ENCODE measurements at places on chromosomes 16 and 17. TPM values are rescaled to one million over a fixed set of nuclear protein-coding genes. Genes with fewer than 3 reads are reported as not detected.

Gene TBC1D28
- not detected for total RNA-seq

Gene ZP2
- not detected for total RNA-seq

GRCh38 chr17:32876417-32877163 is at the start of gene MYO1D:
MYO1D (minus strand) TSS chr17:32877124; CDS start chr17:32876872, 252 bp downstream.
- peak; percentile 58 for DNase-seq

DNA sequence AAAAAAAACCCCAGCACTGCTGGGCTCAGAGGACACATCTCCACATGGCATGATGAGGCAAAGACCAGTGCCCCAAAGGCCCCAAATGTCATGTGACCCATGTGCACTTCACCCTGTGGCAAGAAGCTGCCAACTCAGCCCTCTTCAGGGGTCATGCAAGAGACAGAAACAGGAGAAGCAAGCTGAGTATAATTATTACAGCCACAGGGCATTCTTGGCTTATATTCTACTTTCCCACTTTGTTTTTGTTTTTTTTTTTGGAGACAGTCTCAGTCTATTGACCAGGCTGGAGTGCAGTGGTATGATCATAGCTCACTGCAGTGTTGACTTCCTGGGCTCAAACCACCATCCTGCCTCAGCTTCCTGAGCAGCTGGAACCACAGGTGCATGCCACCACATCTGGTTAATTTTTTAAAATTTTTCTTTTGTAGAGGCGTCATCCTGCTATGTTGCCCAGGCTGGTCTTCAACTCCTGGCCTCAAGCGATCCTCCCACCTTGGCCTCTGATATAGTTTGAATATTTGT is 32.7 kb upstream of the LITAF start:
- DNase-seq = no peak

GRCh38 chr16:12565423-12565822 is 238.3 kb downstream of the CPPED1 start:
- DNase-seq = no peak

DNA sequence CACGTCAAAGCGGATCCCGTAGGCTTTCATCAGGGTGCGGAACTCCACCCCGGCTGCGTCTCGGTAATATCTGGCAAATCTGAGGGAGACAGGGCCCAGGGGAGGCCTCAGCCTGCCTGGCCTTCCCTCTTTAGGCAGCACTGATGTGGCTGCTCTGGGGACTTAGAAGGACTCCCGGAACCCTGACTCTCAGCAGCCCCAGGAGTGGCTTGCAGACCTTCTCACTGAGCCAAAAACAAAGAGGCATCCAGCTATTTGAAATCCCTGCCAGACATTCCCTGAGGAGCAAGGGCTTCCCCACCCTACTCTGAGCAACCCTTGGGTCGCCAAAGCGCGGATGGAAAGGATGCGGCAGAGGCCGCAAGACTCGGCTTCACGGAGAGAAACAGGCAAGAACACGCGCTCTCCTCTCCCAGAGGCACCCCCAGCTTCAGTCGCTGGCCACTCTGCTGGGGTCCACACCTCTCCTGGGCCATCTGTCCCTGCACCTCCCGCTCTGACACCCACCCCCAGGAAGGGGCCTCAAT is 7.9 kb downstream of the P2RX5 start:
- peak; percentile 74 for DNase-seq

DNA sequence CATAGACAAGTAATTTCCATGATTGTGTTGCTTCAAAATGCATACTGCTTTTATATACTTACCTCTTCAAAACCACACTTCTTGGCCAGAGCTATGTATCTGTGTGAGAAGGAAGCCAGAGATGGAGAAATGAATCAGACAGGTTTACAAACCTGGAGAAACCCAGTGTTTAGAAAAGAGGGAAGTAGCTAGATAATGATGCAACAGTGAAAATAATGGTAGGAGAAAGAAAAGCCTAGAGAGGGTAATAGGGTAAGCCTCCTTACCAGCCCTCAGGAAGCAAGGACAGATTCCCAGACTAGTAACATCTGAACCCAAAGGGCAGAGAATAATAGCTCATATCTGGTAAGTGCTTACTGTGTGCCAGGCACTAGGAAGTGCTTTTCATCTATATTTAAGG is 250.3 kb upstream of the CDH11 start:
- no peak for DNase-seq

GRCh38 chr17:10328971-10329923 is 43.6 kb downstream of the MYH13 start:
- no peak for DNase-seq

DNA sequence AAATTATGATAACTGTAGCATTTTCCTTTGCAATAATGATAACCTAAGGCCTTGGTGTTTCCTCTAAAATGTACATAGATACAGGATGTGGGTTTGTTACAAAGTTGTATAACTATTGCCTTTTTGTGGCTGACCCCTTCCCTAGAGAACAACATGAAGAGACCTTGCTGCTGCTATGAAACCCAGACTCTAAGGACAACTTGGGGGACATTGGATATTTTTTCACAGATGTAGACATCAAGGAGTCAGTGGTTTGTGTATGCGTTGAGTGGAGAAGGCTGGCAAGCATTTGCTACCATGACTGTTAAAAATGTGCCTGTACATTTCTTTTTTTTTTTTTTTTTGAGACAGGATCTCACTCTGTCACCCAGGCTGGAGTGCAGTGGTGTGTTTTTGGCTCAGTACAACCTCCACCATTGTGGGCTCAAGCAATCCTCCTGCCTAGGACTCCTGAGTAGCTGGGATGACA is 12.3 kb downstream of the HMOX2 start:
- DNase-seq = no peak
